ENCODE measurements at places on chromosomes 2 and 18.

DNA sequence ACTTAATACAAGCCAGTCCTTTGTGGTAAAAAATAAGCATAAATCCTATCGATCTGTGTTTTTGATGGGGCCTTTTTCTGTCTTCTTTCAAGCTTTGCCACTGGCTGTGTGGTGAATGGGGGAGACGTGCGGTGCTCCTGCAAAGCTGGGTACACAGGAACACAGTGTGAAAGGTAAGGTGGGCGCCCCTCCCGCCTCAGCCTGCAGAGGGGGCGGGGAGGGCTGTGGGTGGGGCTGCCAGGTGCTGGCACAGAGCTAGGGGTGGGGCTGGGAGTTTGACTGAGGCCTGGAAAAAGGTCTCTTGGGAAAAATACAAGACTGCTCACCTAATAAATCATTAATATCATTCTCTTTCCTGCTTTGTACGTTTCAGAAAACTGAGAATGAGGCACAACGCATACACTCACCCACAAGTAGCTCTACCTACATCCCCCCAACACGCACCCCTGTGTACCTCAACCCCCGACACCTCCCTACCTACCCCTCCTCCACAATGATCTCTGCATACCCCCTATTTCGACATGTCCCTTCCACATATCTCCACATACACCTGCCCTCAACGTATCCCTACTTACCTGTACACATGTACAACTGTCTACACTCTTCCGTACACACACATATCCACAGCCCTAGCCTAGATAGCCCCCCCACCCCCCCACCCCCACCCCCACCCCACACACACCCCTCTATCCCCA is 129.7 kb upstream of the TTC39C start:
- no peak for DNase-seq

DNA sequence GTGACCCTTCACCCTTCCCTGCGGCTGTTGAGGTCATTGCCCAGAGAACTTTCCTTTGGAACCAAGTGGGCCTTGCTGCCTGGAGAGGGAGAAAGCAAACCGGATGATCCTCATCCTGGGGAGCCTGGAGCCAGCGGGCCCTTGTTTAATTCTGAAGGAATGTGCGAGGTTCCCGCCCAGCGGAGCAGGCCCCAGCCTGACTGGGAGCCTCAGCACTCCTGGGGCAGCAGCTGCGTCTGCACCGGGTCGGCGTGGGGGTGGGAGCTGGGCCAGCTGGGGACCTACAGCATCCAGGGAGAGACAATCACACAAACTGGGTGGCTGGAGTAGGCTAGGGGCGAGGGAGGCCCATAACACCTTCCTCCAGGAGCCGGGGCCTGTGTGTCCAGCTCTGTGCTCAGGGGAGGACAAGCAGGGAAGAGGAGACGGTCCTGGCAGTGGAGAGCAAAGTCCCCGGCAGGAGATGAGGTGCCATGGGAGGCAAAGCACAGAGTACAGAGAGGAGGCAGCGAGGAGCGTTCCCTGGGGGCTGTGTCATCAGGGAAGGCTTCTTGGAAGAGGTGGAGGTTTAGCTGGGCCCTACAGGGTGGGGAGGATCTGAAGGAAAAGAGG is 61.9 kb upstream of the HAAO start:
- DNase-seq: no peak

DNA sequence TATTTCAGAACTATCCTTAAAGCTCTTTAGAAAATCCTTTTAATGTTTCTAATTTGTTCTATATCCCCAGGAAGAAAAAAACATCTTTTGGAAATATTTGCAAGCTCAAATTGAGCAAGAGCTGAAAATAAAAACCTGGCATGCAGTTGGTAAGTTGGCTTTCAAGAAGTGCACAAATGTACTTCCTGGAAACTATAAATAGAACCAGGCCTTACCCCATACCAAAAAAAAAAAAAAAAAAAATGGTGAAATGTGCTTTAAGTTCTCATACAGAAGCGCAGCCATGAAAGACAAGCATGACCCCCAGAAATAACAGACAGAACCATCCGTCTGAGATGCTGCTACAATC is 178.5 kb downstream of the HDAC4 start:
- DNase-seq: no peak

- DNase-seq: no peak
Observed at GRCh38 chr18:34632321-34632720, 77.8 kb upstream of the DTNA start.

- DNase-seq: peak; percentile 39
Observed at GRCh38 chr2:231297108-231297908, 98.2 kb upstream of the B3GNT7 start.

DNA sequence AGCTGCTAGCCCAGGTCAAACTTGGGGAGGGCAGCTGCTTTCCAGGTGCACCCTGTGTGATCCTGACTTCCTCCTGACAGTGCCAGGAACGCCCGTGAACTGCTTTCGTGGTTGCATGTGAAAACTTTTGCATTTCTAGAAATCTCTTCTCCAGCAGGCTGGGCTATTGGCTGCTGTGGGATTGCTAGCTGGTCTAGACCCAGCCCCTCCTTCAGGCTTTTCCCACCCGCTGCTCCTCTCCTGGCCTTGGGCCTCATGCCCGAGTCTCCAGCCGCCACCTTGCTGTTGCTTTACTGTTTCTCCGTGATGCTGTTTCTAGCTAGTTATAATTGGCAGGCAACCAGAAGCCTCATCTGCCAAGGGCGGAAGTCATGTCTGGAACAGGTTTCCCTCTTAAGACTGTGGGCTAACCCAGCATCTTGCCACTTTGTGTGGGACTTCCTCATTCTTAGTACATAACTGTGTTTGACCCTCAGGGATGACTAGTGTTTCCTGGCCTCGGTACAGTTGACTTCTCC is 27.0 kb upstream of the MGAT4A start:
- DNase-seq: peak; percentile 69

GRCh38 chr18:46298511-46298910 is 194.3 kb downstream of the HAUS1 start:
- no peak for DNase-seq

DNA sequence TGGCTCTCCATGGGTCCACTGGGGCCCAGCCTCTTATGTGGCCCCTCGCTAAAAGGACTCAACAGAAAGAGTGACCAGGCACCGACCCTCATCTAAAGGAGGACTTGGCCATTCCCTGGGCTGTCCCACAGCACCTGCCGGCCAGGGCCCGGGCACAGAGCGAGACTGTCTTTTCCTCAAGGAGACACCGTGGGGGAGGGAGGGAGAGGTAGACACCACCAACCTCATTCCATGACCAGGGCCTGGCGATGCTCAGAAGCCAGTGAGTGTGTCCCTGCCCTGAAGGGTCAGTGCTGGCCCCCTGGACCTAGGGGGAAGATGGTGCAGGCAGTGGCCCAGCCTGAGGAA is 39.8 kb upstream of the ALPP start:
- no peak for DNase-seq

DNA sequence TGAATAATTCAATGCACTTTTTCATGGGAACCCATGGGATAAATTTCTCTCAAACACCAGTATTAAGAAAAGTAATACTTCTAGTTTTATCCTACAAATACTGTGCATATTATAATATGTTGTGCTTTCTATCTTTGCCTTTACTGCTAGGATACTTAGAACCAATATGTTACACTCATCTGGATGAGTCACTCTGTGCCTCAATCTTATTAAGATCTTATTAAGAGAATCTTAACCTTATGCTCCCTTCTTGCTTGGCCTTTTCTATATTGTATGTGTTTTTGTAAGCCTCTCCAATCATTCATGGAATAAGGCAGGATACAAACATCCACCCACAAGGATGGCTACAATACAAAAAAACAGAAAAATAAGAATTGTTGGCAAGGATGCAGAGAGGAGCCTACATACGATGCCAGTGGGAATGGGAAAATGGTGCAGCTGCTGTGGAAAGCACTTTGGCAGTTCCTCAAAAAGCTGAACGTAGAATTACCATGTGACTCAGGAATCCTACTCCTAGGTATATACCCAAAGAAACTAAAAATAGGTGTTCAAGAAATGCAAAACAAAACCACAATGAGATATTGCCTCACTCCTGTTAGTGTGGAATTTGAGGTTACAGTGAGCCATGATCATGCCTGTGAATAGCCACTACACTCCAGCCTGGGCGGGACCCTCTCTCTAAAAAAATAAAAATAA is 10.7 kb upstream of the TWSG1 start:
- no peak for DNase-seq

GRCh38 chr2:204706939-204707338 is 161.7 kb downstream of the PARD3B start:
- no peak for DNase-seq

GRCh38 chr18:62281684-62282083 is 43.4 kb upstream of the TNFRSF11A start:
- no peak for DNase-seq

GRCh38 chr18:22847867-22848451 is 85.2 kb upstream of the RBBP8 start:
- DNase-seq: no peak

DNA sequence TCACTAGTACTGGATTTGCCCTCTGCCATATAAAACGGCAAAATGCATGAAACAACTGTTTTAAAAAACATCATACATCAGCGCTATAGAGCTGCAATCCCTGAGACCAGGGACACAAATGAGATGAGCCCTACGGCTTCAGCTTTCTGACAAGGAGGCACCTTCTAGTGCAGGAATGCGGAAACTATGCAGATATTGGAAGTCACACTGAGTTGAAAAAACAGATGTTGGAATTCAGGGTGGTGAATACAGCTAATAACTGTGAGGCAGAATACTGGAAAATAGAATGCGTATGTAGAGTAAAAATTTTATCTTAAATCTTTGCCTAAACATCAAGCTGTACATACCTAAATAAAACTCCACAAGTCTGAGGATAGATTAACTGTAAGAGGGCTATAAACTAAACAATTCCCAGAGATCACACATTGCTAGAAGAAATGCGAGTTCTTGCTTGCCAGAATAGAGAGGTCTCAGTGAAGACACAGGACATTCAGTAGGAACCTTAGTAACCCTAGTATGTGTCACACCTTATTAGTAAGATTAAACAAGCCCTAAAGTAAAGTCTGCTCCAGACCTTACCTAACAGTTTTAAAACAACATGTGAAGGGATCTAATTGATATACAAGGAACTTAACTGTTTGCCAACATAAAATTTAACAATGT is 541.4 kb upstream of the DDX18 start:
- no peak for DNase-seq

GRCh38 chr2:53969285-53969967 is 1.4 kb downstream of the PSME4 start:
- no peak for DNase-seq

DNA sequence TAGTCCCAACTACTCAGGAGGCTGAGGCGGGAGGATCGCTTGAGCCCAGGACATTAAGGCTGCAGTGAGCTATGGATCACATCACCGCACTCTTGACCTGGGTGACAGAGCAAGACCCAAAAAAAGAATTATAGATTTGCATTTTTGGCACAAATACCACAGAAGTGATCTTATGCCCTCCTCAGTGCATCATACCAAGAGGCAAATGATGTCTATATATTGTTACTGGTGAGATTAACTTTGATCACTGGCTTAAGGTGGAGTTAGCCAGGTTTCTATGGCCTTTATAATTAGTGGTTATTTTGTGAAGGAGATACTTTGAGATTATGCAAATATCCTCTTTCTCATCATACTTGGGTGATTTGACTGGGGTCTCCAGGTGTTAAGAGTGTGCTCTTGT is 22.1 kb upstream of the CATIP start:
- no peak for DNase-seq

DNA sequence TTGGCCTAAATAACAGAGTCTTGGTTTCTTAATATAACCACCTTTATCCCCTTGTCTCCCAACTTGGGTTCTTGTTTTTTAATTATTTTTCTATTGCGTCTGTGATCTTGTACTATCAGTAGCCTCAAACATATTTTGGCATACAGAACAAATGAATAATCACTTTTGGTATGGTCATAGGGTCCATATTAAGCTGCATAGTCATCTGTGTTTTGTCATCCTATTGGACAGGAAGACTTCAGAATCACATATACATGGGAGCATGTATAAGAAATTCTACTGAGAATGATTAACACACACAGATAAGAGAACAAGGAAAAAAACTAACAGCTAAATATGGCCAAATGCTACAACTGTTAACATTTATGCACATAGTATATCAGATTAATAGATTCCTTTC is 126.0 kb downstream of the MEP1B start:
- DNase-seq: no peak

- no peak for DNase-seq
Observed at GRCh38 chr2:150169237-150169629, 318.2 kb downstream of the RND3 start.

DNA sequence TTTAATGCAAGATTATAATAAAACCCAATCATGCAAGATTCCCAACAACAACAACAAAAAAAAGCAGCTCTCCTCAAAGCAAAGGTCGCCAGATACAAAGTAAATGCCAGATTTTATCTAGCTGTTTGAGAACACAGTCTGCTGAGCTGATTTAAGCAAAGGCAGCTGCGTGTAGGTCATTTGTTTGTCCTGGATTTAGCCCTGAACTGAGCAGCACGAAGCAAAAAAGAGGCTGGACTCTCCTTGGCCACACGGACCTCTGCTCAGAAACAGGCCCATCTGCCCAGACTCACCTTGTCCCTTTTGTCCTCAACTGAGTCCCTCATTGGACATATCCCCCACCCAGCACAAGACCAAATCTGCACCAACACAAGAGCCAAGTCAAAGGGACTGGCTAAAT is 91.5 kb downstream of the PID1 start:
- no peak for DNase-seq

Data from CD4-positive, alpha-beta T cell treated with Interferon gamma for 1 hour (primary cell).